Muscle of back (tissue), 13 donors: ENCODE measurements at places on chromosomes 5 and 9. TPM values are rescaled to one million over a fixed set of nuclear protein-coding genes. Genes with fewer than 3 reads are reported as not detected.

STK32A gene
- 0.71 TPM for polyA plus RNA-seq

PCDHB14 gene
- polyA plus RNA-seq: 8.1 TPM

DNA sequence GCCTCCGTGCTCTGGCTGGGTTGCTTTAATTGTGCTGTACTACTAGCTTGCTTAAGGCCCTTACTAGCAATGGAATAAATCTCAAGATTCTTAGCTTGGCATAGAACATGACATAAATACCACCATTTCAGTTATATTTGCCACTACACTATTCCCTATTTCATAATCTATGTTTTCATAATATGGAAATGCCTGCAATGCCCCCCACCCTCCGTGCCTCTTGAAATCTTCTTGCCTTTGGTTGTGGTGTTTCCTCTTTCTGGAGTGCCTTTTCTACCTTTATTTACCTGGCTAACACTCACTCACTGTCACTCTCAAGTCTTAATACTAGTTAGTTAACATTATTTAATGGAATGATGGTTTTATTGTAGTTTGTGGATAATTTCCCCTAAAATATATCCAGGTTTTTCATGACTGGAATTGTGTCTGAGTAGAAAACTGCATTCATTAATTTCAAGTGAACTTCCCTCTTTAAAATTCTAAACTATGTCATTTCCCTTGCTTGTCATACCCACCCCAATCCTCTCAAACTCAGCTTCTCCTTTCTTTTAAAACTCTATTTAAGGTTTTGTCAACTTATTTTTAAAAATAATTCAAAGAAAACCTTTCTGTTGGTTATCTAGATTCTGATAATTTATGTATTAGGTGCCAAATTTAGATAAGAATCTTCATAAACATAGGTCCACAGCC lies 521.7 kb upstream of the DAB2 start:
- DNase-seq: no peak

DNA sequence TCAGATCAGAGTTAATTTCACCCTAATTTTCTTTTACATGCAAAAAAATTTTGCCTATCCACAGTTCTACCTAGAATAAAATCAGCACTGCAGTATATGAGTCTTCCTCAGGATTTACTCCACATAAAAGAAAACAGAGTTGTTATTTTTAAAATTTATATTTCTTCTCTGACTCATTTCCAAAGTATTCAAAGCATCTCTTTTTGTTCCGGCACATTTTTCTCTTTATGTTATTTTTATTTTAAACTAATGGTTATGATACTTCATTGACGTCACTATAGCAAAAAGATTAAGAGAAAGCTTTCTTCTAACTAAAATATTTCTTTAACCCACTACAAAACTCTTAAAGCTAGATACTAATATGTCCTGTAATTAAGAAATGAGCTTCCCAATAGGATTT lies 590.4 kb downstream of the PRELID2 start:
- no peak for DNase-seq

- peak; percentile 5 for DNase-seq
These were observed 621 bp downstream of the CEP72 start for GRCh38 chr5:612498-613424.

- DNase-seq: no peak
These were observed 370.2 kb downstream of the GADD45G start for GRCh38 chr9:89975024-89975423.
